RPMI7951 (cell line): ENCODE measurements at places on chromosomes 11 and 22. TPM values are rescaled to one million over a fixed set of nuclear protein-coding genes. Genes with fewer than 3 reads are reported as not detected.

CSTF3 gene
- total RNA-seq = 19.6 and 27.5 TPM in 2 replicates

EFCAB6 gene
- 0.39 and 0.48 TPM in 2 replicates for total RNA-seq

DGCR6 gene
- total RNA-seq = 0.96 and 1.2 TPM in 2 replicates

YPEL4 gene
- total RNA-seq = 0.20 and 1.1 TPM in 2 replicates

PSMA1 gene
- total RNA-seq = 264 and 296 TPM in 2 replicates

DNAJC4 gene
- 17.2 and 23.7 TPM in 2 replicates for total RNA-seq

SSH3 gene
- 8.0 and 10.9 TPM in 2 replicates for total RNA-seq

CCDC73 gene
- 0.10 TPM in 1 of 2 replicates, not detected in the other for total RNA-seq

ROM1 gene
- total RNA-seq = 2.5 and 3.6 TPM in 2 replicates

GGTLC3 gene
- not detected in 2 replicates for total RNA-seq

GAB2 gene
- total RNA-seq = 5.0 and 6.1 TPM in 2 replicates

FAT3 gene
- 0.88 and 1.3 TPM in 2 replicates for total RNA-seq

OR51B2 gene
- 0.36 TPM in 1 of 2 replicates, not detected in the other for total RNA-seq

KCNC1 gene
- not detected in 2 replicates for total RNA-seq

ANAPC15 gene
- total RNA-seq = 67.8 and 78.1 TPM in 2 replicates

TBCEL gene
- total RNA-seq = 10.6 and 11.3 TPM in 2 replicates

MAJIN gene
- total RNA-seq = not detected in 2 replicates

RTN4R gene
- total RNA-seq = 0.12 and 0.39 TPM in 2 replicates

CEP57 gene
- total RNA-seq = 51.1 and 58.3 TPM in 2 replicates

RPS6KB2 gene
- 46.5 and 48.2 TPM in 2 replicates for total RNA-seq

PHF5A gene
- 55.6 and 59.7 TPM in 2 replicates for total RNA-seq

C1QTNF6 gene
- 2.0 and 2.2 TPM in 2 replicates for total RNA-seq

OR8D4 gene
- not detected in 2 replicates for total RNA-seq

MMP11 gene
- total RNA-seq = 52.3 and 55.0 TPM in 2 replicates

JAML gene
- total RNA-seq = not detected in 2 replicates

TMPRSS13 gene
- total RNA-seq = not detected in 2 replicates

RFPL1 gene
- not detected in 2 replicates for total RNA-seq

CARNS1 gene
- not detected in 2 replicates for total RNA-seq

CRYBA4 gene
- total RNA-seq = not detected in 2 replicates

HBB gene
- total RNA-seq = not detected in 2 replicates

MAP4K2 gene
- total RNA-seq = 13.9 and 16.1 TPM in 2 replicates

RAG1 gene
- 0.48 and 0.68 TPM in 2 replicates for total RNA-seq

DCDC1 gene
- under 0.01 TPM in 1 of 2 replicates, not detected in the other for total RNA-seq

OR52E8 gene
- total RNA-seq = not detected in 2 replicates

DGAT2 gene
- total RNA-seq = 2.4 TPM in 2 replicates
